Calu3 (cell line): ENCODE measurements at places on chromosomes 11 and 22. TPM values are rescaled to one million over a fixed set of nuclear protein-coding genes. Genes with fewer than 3 reads are reported as not detected.

DNA sequence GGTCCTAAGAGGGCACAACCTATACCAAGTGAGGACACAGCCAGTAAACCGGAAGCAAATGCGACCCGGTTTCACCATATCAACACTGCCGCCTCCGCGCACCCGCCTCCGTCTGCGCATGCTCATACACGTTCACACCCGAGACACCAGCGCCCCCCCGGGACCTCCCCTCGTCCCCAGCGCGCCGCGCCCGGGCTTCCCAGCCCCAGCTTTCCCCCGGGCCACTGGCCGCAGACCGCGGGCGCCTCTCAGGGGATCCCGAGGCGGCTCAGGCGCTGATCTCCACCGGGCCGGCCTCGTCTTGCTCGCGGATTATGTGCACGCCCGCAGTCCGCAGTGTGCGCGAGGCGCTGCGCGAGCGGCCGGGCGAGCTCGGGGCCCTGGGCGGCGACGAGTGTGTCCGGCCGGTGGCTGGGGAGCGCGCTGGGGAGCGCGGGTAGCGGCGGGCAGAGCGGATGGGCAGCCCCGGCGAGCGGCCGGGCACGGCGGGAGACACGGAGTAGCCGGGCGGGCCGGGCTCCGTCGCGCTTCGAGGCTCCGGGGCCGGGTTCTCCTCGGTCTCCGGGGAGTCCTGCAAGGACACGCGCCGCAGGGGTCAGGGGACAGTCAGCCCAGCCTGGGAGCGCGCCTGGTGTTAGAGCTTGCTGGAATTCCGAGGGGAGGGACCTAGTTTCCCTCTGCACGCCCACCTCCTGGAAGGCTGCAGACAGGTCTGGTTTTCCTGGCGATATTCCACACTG lies 2.0 kb downstream of the HEPN1 start:
- DNase-seq, result no peak

DNA sequence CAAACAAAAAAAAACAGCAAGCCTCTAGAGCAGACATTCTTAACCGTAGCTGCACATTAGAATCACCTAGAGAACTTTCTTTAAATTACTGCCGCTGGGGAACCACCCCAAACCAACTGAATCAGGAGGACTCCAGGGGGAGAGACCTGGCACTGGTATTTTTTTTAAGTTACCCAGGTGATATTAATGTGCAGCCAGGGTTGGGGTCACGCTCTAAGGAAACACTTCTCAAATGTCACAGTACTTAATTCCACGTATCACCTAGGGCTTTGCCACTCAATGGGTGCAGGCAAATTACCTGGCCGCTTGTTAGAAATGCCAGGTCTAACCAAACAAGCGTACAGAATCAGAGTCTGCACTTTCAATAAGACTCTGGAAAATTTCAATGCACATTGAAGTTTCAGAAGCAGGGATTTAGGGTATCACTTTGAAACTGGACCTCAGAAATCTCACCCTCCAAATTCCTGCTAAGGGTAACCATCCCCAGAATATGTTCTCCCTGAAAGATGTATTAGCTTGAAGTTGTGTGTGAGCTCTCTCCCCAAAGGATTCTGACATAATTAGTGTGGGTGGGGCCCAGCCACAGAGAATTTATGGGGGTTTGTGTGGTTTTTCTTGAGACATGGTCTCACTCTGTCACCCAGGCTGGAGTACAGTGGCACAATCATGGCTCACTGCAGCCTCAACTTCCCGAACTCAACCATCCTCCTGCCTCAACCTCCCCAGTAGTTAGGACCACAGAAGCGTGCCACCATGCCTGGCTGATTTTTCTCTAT lies 12.7 kb upstream of the ISX start:
- DNase-seq, result no peak

DNA sequence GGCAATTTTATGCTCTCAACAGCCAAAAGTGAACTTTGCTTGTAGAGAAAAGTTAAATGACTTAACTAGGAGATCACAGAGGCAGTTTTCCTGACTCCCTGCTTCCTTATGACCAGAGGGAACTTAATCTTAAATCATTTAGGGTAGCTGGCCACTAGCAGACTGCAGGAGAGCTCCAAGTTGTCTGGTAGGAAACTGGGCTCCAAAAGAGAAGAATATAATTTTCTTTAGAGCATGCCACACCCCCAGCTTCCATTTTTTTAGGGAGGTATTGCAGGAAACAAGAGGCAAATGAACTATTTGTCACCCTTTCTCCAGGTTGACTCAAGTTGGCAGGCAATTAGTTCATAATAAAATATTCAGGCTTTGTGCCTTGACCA lies 2.6 kb downstream of the METTL15 start:
- no peak for DNase-seq

GRCh38 chr11:15280393-15280792 lies 165.7 kb downstream of the INSC start:
- DNase-seq, result no peak

GRCh38 chr11:133506023-133506422 lies 26.3 kb downstream of the OPCML start:
- no peak for DNase-seq

GRCh38 chr11:18844753-18845367 lies 53.3 kb upstream of the PTPN5 start:
- DNase-seq, result no peak

- peak; percentile 11 for DNase-seq
Observed at GRCh38 chr11:105368711-105369110, 229.1 kb upstream of the CARD18 start.

- peak; percentile 93 for DNase-seq
Observed at GRCh38 chr22:50185375-50186087, at the start of gene TRABD. Gene TRABD (plus strand): TSS chr22:50185913. CDS start chr22:50193061, 7,148 bp downstream.

DNA sequence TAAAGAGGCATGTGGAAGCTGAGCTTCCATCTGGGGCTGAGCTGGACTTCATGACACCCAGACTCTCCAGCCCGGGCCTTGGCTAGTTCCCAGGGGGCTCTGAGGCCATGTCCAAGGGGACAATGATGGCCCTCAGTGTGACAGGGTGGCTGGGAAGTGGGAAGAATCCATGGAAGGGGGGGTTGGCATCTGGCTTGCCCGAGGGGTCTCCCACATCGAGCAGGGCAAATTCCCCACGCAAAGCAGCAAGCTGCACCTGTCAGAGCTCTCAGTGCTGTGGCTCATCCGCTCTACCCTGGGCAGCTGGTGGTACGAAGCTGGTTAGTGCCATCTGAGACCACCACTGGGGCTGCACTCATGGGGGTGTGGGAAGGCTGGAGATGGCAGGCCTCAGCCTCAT lies 9.4 kb upstream of the AP1B1 start:
- no peak for DNase-seq

- no peak for DNase-seq
Observed at GRCh38 chr22:49446759-49447710, 380.6 kb downstream of the BRD1 start.

GRCh38 chr22:24843048-24843447 lies 37.0 kb downstream of the SGSM1 start:
- no peak for DNase-seq

C11orf21 gene
- not detected in 2 replicates for total RNA-seq

OR56A1 gene
- total RNA-seq, result not detected in 2 replicates
